Fibroblast of lung (primary cell): ENCODE measurements at places on chromosomes 2 and 18.
A peak's percentile ranks its signal among the peaks of the same experiment; 100 is the strongest.

- peak; percentile 50 for DNase-seq
These were observed 936.0 kb downstream of the TRIB2 start for GRCh38 chr2:13652531-13653313.

GRCh38 chr2:174821628-174822027, 57.4 kb upstream of the CHRNA1 start:
- no peak for DNase-seq

DNA sequence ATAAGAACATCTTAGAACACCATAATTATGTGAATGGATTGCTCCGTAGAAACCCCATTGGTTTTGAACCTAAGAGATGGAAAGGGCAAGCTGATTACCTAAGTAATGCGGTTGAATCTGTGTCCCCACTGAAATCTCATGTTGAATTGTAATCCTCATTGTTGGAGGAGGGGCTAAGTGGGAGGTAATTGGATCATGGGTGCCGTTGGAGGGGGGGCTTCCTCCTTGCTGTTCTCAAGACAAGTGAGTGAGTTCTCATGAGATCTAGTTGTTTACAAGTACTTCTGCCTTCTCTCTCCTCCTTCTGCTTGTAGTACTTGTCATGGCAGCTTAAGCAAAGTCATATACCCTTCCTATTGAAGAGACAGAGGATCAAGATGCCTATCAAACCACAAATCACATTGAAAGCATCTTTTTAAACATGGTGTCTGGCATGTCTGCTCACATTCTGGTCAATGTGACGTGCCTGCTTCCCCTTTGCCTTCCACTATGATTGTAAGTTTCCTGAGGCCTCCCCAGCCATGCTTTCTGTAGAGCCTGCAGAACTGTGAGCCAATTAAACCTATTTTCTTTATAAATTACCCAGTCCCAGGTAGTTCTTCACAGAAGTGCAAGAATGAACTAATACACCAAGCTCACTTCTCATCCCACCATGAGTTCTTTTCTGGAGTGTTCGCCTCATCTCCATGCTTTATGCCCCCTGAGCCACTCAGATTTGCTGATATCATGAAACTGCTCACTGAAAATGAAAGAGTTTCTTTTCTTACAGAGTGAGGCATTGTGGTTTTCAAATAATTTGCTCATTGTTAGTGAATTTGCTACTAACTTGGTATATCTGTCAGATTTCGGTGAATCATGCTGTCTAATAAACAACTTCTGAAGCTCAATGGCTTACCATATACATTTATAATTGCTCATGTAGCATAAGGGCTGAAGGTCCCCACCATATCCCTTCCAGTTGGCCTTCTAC, 23.6 kb downstream of the KCNE4 start:
- peak; percentile 87 for DNase-seq

GRCh38 chr2:47767880-47768609, 14.9 kb upstream of the MSH6 start:
- peak; percentile 27 for DNase-seq

DNA sequence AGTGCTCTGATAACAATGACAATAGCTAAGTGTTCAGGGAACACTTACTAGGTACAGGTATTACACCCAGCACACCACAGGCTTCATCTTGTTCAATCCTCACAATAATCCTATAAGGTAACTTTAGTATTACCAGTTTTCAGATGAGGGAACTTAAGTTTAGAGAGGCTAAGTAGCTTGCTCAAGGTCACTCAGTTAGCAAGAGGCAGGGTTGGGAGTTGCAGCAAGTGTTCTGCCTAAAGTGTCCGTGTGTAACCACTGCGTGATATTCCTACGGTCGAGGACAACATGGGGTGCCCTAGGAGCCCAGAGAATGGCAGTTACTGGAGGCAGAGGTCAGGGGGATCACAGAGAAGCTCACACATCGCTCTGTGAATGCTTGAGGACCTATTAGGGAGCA, 30.2 kb upstream of the EGR4 start:
- DNase-seq = no peak

DNA sequence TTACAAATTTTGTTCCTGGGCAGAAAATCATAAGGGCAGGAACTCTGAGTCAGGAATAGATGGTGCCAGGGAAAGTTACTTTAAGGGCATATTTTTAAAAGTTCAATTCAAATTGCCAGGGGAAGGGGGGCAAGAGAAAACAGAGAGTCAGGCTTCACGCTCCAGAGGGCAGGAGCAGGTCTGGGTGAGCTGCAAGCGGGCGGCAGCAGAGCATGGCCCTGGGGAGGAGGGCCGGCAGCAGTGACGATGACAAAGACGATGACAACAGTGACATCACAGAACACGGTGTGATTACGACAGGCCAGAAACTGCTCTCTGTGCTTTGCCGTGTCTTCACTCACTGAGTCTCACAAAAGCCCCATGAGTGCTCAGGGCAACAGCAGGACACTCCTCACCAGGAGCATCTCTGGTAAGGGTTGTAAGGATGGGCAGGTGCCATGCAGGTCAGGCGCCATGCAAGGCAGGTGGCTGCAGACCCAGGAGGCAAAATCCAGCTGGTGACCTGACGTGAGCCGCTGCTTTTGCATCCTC, 23.3 kb downstream of the CHST10 start:
- DNase-seq = no peak

- peak; percentile 88 for DNase-seq
These were observed 88.8 kb downstream of the EPAS1 start for GRCh38 chr2:46385786-46386577.

DNA sequence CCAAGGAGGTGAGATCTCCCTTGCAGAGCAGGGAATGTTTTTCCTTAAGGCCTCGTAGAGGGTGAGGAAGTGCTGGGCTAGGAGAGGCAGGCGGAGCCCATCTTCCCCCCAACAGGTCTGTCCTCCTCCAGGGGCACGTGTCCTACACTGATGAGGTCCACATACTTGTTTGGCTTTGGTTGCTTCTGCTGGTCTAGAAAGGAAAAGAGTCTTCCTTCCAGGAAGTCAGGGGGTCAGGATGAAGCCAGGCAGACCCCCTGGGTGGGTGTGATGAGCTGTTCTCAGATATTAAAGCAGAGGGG, 6.0 kb downstream of the SH3BP4 start:
- DNase-seq = no peak

- DNase-seq = no peak
These were observed 237.0 kb downstream of the ZNF407 start for GRCh38 chr18:74834424-74835309.

GRCh38 chr2:127348426-127349000, 39.3 kb downstream of the MAP3K2 start:
- no peak for DNase-seq

GRCh38 chr18:79950515-79951341, 725 bp downstream of the SLC66A2 start:
- DNase-seq = peak; percentile 27

GRCh38 chr2:136023416-136023815, 38.0 kb upstream of the DARS1 start:
- no peak for DNase-seq

DNA sequence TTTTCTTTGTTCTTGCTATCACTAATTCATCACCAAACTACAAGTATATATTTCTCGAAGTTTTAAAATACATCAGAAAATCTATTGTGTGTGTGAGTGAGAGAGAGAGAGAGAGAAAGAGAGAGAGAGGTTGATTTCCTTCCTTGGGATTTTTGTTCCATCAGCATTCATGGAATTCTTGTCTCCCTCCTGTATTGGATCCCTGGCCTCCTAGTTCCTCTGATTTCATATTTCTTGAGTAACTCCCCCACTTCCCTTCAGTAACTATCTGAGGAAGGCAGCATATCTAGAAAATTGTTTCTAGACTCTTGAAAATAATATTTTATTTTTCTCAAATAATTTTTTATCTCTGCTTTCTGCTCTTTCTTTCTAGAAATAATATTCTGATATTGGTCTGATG, 13.3 kb upstream of the ACTR2 start:
- no peak for DNase-seq

DNA sequence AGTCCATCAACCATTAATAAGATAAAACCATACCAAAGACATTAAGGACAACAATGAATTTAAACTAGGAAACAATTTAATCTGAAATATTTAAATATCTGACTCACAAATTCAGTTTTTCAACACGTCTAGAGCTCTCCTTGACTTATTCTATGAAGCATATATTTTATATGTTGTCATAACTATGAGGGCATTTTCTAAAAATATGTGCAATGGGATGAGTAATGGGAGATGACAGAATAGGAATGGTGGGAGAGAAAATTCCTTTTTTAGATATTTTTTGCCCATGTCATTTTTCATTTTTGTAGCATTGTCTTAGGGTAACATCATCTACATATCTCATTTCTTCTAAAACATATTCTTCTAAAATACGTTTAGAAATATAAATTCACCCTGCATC, 79.2 kb upstream of the CDH2 start:
- DNase-seq = peak; percentile 19

GRCh38 chr18:43526426-43527145, 249.3 kb upstream of the SYT4 start:
- DNase-seq = no peak

DNA sequence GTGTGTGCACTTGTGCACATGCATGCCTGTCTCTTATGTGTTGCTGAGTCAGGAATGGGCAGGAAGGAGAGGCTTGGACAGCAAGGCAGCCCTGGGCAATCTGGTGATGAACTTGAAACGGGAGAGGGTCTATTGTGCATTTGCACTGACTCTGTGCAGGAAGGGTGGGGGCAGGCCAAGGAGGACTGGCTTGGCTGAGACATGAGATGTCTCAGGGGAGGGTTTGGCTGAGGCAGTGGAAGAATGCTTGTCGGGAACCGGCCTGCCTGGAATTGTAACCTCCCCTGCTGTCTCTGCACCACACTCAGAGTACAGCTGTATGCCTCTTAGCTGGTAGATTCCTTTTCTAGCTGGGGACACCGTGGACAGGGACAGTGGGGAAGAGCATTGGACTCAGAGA, 176.1 kb upstream of the TNP1 start:
- peak; percentile 50 for DNase-seq

GRCh38 chr18:42113529-42114191, 158.6 kb downstream of the PIK3C3 start:
- DNase-seq = peak; percentile 73

- DNase-seq = peak; percentile 74
These were observed 20.0 kb upstream of the NABP1 start for GRCh38 chr2:191657977-191658376.
